ENCODE measurements at places on chromosomes 5 and 9.

DNA sequence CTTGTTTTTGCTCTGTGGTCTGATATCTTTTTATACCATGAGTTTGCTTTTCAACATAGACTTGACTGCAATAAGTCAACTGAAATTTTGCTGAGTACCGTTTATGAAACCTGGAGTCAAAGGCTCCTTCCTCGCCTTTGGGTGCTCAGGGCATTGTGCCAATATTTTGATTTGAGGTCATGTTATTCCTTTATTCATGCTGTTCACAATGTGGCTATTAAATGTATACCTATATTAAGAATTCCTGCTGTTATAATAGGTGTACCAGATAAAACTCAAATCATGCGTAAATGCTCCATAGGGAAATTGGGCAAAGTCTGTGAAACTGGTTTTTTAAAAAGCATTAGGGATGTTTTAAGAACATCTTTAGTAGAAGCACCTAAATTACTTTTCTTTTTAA lies 334.0 kb upstream of the NUDT12 start:
- no peak for DNase-seq

DNA sequence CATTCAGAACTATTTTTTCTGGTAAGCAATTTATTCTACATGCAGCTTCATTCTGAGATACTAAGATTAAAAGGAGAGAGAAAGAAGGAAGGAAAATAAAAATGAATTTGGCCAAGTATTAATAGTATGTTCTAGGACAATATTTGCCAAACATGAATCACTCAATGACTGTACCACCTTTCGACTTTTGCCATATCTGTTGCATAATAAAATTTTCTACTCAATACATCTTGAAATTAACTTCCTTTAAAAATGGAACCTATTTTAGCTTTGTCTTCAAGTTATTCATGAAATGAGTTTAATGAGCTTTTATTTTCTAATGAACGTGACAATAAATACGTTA lies 111.8 kb downstream of the MARCHF3 start:
- no peak for DNase-seq

DNA sequence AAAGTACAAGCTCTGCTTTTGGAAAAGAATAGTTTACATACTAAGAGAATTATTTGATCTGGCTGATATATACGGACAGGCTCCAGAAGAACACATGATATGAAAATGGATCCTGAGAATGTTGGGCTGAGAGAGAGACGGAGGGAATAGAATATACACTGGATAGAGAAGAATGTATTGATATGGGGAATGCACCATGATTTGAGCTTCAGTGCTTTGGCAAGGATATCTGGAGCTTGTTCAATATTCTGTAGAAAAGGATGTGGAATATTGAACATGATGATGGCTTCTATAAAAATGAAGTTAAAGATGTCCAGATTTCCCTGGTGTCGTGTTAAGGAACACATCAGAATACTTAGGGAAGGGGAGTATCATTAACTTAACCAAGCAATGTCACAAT lies 280.5 kb upstream of the VLDLR start:
- DNase-seq = no peak

GRCh38 chr5:159459951-159460538 lies 129.8 kb upstream of the IL12B start:
- no peak for DNase-seq

DNA sequence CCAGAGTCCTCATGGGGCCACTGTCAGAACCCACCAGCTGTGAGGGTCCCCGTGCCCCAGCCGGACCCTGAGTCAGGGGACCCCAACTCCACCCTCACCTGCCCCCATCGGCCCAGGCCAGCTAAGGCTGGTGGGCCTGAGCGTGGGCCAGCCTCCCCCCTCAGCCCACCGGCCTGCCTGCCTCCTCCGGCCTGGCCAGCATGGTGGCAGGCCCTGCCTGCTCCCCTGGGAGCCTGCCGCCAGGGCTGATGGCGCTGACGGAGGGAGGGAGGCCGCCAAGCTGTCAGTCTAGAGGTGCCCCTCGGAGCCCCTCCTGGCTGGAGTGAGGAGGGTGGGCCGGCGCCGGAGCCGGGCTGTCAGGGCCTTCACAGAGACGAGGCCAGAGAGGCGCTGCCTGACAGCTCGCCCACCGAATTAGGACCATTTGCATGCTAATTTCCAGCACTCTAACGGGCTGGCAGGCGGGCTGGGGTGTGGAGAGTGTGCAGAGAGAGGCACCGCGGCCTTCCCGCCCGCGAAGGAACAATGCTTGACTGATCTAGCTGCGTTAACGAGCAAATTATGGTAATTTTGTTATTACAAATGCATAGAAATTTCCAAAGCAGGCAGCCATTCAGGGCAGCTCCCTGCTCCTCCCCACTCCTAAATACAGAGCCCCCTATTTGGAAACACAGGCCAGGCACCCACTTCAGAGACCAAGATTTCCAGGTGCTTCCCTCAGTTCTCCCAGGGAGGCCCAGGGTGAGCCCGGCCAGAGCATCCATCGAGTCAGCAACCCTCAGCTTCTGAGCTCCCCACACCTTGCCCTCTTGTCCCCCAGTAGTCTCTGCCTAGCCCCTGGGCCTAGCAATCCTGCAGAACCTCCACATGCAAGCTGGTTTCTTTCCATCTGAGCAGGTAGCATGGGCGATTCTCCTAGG lies 169.3 kb downstream of the PAX5 start:
- DNase-seq = peak; percentile 66

GRCh38 chr5:159713254-159713653 lies 203.0 kb upstream of the ADRA1B start:
- no peak for DNase-seq

GRCh38 chr9:112765281-112765680 lies 14.7 kb downstream of the SNX30 start:
- DNase-seq = no peak
